H1 (cell line): ENCODE measurements at places on chromosomes 3 and 15. TPM values are rescaled to one million over a fixed set of nuclear protein-coding genes. Genes with fewer than 3 reads are reported as not detected.

GRCh38 chr15:47386459-47386858 is 330.8 kb upstream of the SEMA6D start:
- no peak overlapping the region for H3K4me3 ChIP-seq
- no peak for DNase-seq
- no peaks in the 10 kb centered on the region for H3K4me1 ChIP-seq
- no peak overlapping the region for H3K27ac ChIP-seq

GRCh38 chr3:1082108-1082507 is 10.7 kb upstream of the CNTN6 start:
- H3K4me1 ChIP-seq, result no peaks in the 10 kb centered on the region
- H3K27me3 ChIP-seq, result no peaks in the 10 kb centered on the region
- no peak overlapping the region for H3K4me3 ChIP-seq
- DNase-seq, result peak; percentile 53

GRCh38 chr3:31575448-31575847 is 42.7 kb downstream of the STT3B start:
- H3K27ac ChIP-seq, result no peak overlapping the region
- no peaks in the 10 kb centered on the region for H3K27me3 ChIP-seq
- H3K4me1 ChIP-seq, result no peaks in the 10 kb centered on the region

GRCh38 chr3:143351895-143352608 is 232.5 kb downstream of the CHST2 start:
- no peaks in the 10 kb centered on the region for H3K27me3 ChIP-seq
- no peak for DNase-seq
- no peaks in the 10 kb centered on the region for H3K36me3 ChIP-seq
- H3K4me1 ChIP-seq, result 0 out of 2 replicates have a peak, but pooled peaks cover 2% of the 10 kb centered on the region

DNA sequence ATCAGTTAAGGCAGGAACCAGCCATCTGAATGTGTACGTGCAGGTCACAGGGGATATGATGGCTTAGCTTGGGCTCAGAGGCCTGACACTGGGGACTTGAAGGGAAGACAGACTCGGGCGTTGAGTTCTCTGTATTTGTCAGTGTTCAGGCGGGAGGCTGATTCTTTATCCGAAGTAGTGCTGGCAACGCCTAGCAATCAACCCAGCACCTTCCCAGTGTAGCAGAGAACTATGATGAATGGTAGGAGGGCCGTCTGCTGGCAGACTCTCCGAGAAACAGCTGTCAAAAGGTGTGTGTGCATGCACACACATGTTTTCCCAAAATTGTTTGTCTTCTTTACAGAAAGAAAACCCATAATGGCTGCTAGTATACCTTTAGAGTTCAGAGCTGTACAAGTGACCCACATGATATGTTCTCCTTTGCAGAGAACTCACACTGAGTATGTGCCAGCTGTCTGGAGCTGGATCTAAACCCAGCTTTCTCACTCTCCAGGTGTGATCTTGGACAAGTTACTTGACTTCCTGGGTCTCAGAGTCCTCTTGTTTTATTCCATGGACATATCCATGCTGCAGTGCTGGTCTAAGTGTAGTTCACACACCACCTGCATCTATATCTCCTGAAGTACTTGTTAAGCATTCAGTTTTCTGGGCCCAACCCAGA is 74.5 kb upstream of the LARS2 start:
- no peak overlapping the region for H3K27ac ChIP-seq
- H3K36me3 ChIP-seq, result no peaks in the 10 kb centered on the region; the same call in 1 of the 2 replicates
- no peak for DNase-seq
- H3K4me3 ChIP-seq, result no peak overlapping the region

DNA sequence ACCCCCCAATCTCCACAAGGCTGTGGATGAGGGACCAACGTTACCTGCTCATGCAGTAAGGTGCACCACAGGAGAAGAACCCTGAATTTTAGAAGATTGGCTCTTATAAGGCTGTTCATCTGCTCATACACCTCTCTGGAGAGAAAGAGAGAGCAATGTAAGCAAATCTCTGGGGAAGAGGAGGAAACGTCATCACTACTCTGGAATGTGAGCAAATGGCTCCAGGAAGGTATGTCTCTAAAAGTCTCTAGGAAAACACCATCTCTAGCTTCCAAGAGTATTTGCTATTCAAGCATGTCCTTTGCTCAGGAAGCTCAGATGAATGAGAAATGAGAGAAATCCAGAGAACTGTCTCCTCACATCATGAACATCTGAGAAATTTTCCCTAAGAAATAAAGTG is 235.4 kb downstream of the TBL1XR1 start:
- DNase-seq, result no peak
- H3K27ac ChIP-seq, result no peak overlapping the region
- no peaks in the 10 kb centered on the region for H3K27me3 ChIP-seq
- no peaks in the 10 kb centered on the region for H3K36me3 ChIP-seq
- no peaks in the 10 kb centered on the region for H3K4me1 ChIP-seq

DNA sequence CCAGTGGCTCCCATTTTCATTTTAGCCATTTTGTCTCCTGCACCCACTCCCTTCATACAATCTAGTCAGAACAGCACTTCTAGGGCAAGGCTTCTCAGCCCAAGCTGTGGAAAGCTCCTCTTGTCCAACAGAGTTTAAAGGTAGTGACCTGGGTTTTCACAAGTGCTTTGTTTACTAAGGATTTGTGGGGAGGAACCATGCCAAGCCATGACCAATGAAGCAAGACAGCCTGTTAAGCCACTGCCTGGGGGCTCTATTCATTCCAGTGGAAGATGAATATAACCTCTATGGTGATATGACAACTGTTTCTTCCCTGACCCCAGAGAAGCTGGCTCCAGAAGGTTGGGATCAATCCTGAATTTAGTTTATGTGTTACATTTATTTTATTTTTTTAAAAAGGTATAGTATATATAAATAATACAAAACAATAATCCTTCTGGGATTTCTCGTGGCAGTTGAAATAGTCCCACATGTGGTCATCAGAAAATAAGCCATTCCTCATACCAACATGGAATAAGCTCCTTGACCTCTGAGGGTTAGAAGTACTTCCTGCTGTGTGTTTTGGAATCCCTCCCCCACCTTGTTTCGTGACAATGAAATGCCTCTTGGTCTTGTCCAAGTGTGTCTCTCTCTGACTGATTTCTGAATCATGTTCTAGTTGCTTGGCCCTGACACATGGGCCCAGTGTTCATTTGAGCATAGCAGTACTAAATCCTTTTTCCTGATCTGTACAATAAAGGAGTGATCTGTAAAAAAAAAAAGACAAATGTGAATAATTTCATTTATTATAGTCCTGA is 13.3 kb upstream of the THUMPD3 start:
- no peaks in the 10 kb centered on the region for H3K36me3 ChIP-seq
- peaks cover 10% of the 10 kb centered on the region for H3K4me1 ChIP-seq
- H3K27me3 ChIP-seq, result no peaks in the 10 kb centered on the region
- H3K4me3 ChIP-seq, result no peak overlapping the region
- no peak for DNase-seq
- no peak overlapping the region for H3K27ac ChIP-seq

Gene GCNT3
- not detected in 2 replicates for total RNA-seq

Gene SAMMSON
- total RNA-seq, result not detected in 2 replicates

Gene DUSP7
- 19.4 and 20.5 TPM in 2 replicates for total RNA-seq

Gene SPESP1
- not detected in 2 replicates for total RNA-seq

Gene LRRC49
- 9.3 and 10.4 TPM in 2 replicates for total RNA-seq
